ENCODE measurements at places on chromosomes 4 and X.
A peak's percentile ranks its signal among the peaks of the same experiment; 100 is the strongest.

- no peak overlapping the region for H3K4me3 ChIP-seq
- H3K36me3 ChIP-seq: no peaks in the 10 kb centered on the region
- H3K27me3 ChIP-seq: peaks cover 8% of the 10 kb centered on the region
- DNase-seq: no peak
- H3K4me1 ChIP-seq: no peaks in the 10 kb centered on the region
Measured at GRCh38 chr4:99710681-99711345, 53.2 kb upstream of the C4orf54 start.

DNA sequence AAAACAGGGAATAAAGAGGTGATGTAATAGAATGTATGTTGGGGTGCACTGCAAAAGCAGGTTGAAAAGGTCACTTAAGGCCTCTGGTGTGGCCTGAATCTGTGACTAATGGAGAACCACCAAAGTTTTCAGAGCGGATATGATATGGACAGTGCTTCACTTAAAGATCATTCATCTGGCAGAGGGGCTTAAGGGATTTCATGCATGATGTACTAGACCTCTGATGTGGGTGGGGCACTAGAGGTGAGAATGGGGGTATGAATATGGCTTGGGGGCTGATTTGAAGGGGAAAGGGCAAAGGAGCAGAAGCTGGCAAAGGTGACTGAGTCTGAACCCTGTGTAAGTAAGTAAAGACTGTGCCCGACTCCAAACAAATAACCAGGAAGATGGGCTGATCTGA lies 62.4 kb upstream of the MCF2 start:
- no peak overlapping the region for H3K4me3 ChIP-seq
- no peaks in the 10 kb centered on the region for H3K27me3 ChIP-seq
- no peak overlapping the region for H3K27ac ChIP-seq
- peaks cover 48% of the 10 kb centered on the region for H3K36me3 ChIP-seq
- H3K4me1 ChIP-seq: peaks cover 4% of the 10 kb centered on the region

DNA sequence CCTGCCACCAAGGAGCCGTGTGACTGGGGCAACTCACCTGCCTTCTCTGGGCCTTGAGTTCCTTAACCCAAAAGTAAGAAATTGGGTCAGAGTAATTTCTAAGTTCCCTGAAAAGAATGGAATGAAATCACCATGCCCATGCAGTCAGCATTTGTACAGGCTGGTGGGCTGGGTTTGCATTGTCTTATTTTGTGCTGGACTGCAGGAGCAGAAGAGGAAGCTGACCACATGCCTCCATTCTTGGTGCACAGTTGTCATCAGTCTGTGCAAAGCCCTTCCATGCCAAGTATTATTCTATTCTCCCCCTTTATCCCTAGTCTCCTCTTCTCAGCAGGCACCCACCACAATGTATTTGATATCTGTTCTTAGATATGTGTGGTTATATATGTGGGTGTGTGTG lies 56.3 kb downstream of the FHDC1 start:
- H3K4me1 ChIP-seq: no peaks in the 10 kb centered on the region
- H3K4me3 ChIP-seq: no peak overlapping the region
- no peak for DNase-seq
- no peaks in the 10 kb centered on the region for H3K36me3 ChIP-seq
- H3K27me3 ChIP-seq: peaks cover 2% of the 10 kb centered on the region
- H3K27ac ChIP-seq: no peak overlapping the region

GRCh38 chr4:36316607-36317006 lies 35.2 kb downstream of the DTHD1 start:
- H3K4me3 ChIP-seq: no peak overlapping the region
- peaks cover 9% of the 10 kb centered on the region for H3K36me3 ChIP-seq
- H3K27ac ChIP-seq: no peak overlapping the region

DNA sequence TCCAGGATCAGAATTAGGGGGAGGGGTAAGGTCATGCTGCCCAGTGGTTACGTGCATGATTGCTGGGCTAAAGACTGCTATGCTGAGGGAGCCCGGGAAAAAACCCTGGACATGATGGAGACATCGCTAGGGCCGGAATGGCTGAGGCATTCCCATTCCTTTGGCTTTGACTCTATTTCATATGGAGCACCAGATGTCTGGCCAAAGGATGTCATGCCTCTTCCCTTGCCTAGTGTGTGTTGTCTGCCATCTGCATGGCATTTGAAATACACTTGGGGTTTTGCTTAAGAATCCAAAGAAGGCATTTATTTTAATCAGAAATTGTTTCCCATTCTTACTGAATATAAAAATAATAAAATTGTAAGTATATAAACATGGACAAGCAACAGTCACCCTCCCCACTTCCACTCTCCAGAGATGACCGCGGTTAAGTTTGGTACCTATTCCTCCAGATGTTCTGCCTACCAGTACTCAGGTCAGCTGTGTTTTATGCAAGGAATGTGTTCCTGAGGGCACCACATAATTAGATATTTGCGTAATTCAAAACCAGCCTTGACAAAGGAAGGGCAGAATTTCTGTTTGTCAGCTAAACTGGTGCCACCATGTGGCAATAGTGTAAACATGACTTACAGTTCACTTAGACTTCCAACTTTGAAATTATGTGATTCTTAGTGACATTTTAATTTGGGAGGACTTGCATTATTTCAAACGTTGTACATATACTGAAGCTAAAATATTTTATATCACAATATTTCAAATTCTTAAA lies 105.9 kb downstream of the CT47B1 start:
- no peak overlapping the region for H3K4me3 ChIP-seq
- H3K36me3 ChIP-seq: no peaks in the 10 kb centered on the region
- no peak overlapping the region for H3K27ac ChIP-seq
- no peaks in the 10 kb centered on the region for H3K4me1 ChIP-seq

- H3K27ac ChIP-seq: no peak overlapping the region
- no peak for DNase-seq
- H3K27me3 ChIP-seq: no peaks in the 10 kb centered on the region
- peaks cover 2% of the 10 kb centered on the region for H3K36me3 ChIP-seq
Measured at GRCh38 chr4:83177182-83177581, 62.7 kb upstream of the PLAC8 start.

DNA sequence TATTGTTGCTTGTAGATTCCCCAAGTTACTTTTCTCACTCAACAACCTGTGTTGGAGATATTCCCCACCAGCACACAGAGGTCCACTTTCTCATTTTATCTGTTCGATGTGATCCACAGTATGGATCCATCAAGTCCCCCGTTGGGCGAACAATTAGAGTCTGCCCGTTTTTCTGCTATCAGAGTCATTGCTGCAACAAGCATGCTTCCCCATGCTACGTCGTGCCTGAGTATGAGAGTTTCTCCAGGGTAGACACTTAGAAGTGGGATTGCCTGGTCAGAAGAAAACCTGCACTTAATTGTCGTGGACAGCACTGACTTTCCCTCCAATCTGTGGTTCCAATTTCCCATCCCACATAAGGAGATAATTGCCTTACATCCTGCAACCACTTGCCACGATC lies 62.7 kb upstream of the SHOX start:
- H3K4me1 ChIP-seq: no peaks in the 10 kb centered on the region
- no peak overlapping the region for H3K27ac ChIP-seq
- no peak overlapping the region for H3K4me3 ChIP-seq
- no peaks in the 10 kb centered on the region for H3K27me3 ChIP-seq

DNA sequence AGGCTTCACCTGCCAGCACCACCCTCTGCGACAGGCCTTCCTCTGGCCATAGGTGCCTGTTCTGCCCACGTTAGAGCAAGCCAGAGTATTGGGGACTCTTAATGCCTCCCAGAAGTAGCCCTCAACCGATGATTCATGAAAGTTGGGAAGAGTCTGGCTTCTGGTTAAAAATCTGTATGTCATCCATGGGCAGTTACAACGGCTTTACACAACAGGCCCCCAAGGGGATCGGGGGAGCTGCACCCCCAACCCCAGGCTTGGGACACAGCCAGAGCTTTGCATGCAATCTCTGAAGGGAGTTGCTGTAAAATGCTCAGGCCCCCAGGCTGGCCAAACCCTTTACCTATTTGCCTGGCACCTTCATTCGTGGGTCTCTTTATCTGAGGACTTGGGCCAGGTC lies 5.4 kb upstream of the CYTL1 start:
- H3K4me1 ChIP-seq: no peaks in the 10 kb centered on the region
- no peaks in the 10 kb centered on the region for H3K27me3 ChIP-seq
- DNase-seq: no peak
- H3K36me3 ChIP-seq: no peaks in the 10 kb centered on the region
- no peak overlapping the region for H3K27ac ChIP-seq

- no peak overlapping the region for H3K27ac ChIP-seq
- H3K36me3 ChIP-seq: no peaks in the 10 kb centered on the region
- H3K27me3 ChIP-seq: no peaks in the 10 kb centered on the region
- no peaks in the 10 kb centered on the region for H3K4me1 ChIP-seq
- H3K4me3 ChIP-seq: no peak overlapping the region
- no peak for DNase-seq
Measured at GRCh38 chr4:46856333-46856732, 52.7 kb downstream of the COX7B2 start.

- H3K4me1 ChIP-seq: peaks cover 29% of the 10 kb centered on the region
- no peak overlapping the region for H3K27ac ChIP-seq
- no peak overlapping the region for H3K4me3 ChIP-seq
- no peaks in the 10 kb centered on the region for H3K36me3 ChIP-seq
- no peak for DNase-seq
Measured at GRCh38 chr4:153789741-153790499, 1.0 kb upstream of the SFRP2 start.

DNA sequence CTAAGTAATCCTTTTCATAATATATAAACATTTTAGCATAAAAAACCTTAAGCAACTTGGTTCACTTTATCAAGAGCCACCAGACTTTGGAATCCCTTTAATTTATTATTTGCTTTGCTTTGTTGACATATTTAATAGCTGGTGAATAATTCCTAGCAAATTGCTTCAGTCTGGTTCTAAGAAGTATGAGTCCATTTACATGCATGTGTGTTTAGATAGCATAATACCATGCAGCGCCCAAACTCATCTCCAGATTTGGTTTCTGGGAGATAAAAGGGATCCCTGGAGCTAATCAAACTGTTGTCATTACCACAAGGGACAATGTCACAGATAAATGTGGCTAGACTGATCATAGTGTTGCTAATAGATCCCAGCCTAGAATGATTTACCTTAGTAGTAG lies 111.8 kb downstream of the TMEM144 start:
- no peaks in the 10 kb centered on the region for H3K27me3 ChIP-seq
- no peak for DNase-seq
- H3K36me3 ChIP-seq: no peaks in the 10 kb centered on the region
- no peak overlapping the region for H3K27ac ChIP-seq
- H3K4me3 ChIP-seq: no peak overlapping the region
- H3K4me1 ChIP-seq: no peaks in the 10 kb centered on the region

GRCh38 chr4:8599657-8600056 lies 7.1 kb downstream of the CPZ start:
- H3K4me1 ChIP-seq: peaks cover 7% of the 10 kb centered on the region
- no peak overlapping the region for H3K27ac ChIP-seq
- H3K27me3 ChIP-seq: no peaks in the 10 kb centered on the region
- DNase-seq: no peak
- no peaks in the 10 kb centered on the region for H3K36me3 ChIP-seq
- H3K4me3 ChIP-seq: no peak overlapping the region

GRCh38 chr4:85498068-85498733 lies 23.3 kb downstream of the ARHGAP24 start:
- no peaks in the 10 kb centered on the region for H3K27me3 ChIP-seq
- H3K36me3 ChIP-seq: no peaks in the 10 kb centered on the region
- DNase-seq: no peak
- H3K27ac ChIP-seq: no peak overlapping the region

GRCh38 chrX:104670051-104670450 lies 104.1 kb downstream of the IL1RAPL2 start:
- H3K4me3 ChIP-seq: no peak overlapping the region
- no peak overlapping the region for H3K27ac ChIP-seq
- DNase-seq: no peak
- no peaks in the 10 kb centered on the region for H3K4me1 ChIP-seq
- H3K27me3 ChIP-seq: no peaks in the 10 kb centered on the region
- no peaks in the 10 kb centered on the region for H3K36me3 ChIP-seq

DNA sequence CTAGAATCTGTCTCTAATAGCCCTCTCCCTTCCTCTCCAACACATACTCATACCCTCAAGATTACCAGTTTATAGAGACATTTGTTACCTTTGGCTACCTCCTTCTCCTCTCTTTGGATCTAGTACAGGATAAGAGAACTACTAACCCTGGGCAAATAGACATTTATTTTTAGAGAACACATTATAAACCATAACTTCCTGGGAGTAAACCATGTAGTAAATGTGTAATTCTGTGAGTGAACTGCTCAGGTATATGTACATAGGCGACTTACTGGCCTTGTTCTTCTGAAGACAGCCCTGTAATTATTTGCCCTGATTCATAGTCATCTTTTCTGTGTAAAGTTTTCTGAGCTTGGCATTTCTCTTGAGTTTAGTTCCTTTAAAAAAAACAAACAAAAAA lies 94.2 kb downstream of the KDM6A start:
- no peaks in the 10 kb centered on the region for H3K27me3 ChIP-seq
- H3K4me3 ChIP-seq: no peak overlapping the region
- peak overlapping the region; percentile 32 for H3K27ac ChIP-seq
- H3K36me3 ChIP-seq: peaks cover 42% of the 10 kb centered on the region
- peaks cover 14% of the 10 kb centered on the region for H3K4me1 ChIP-seq
- no peak for DNase-seq

DNA sequence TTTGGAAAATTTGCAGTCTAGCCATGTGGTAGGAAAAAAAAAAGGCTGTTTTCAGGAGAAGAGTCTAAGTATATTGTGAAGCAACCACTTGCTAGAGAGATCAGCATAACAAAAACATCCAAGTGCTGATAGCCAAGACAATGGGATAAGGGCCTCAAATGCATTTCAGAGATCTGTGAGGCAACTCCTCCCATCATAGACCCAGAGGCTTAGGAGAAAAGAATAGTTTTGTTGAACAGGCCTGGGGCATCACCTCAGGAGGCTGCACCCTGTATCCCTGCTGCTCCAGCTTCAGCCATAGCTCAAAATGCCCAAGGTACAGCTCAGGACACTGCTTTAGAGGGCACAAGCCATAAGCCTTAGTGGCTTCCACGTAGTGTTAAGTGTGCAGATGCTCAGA lies 13.6 kb upstream of the GPR174 start:
- H3K27ac ChIP-seq: no peak overlapping the region
- H3K36me3 ChIP-seq: peaks cover 12% of the 10 kb centered on the region
- no peak for DNase-seq
- no peak overlapping the region for H3K4me3 ChIP-seq

DNA sequence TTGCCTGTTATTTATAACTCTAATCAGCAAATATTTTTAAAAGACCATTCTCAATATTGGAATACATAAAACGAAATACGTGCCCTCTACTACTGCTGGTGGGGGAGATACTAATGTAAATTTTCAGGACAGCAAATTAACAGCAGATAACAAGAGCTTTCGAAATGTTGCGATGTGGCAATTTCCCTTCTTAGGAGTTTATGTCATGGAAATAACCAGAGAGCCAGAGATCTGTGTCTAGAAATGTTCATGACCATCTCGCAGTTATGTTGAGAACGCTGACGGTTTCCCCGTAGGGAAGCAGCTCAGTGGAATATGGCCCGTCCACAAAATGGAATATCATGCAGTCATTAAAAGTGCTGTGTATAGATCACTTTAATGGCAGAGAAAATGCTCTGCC lies 238.4 kb upstream of the PSAPL1 start:
- no peak for DNase-seq
- no peaks in the 10 kb centered on the region for H3K4me1 ChIP-seq
- H3K36me3 ChIP-seq: no peaks in the 10 kb centered on the region
- H3K27ac ChIP-seq: no peak overlapping the region

- H3K27me3 ChIP-seq: peaks cover 16% of the 10 kb centered on the region
- no peaks in the 10 kb centered on the region for H3K36me3 ChIP-seq
- no peaks in the 10 kb centered on the region for H3K4me1 ChIP-seq
Measured at GRCh38 chr4:153000076-153000420, 63.9 kb downstream of the FHDC1 start.

- no peak for DNase-seq
- H3K27ac ChIP-seq: peak overlapping the region; percentile 43
- no peaks in the 10 kb centered on the region for H3K27me3 ChIP-seq
- H3K4me3 ChIP-seq: peak overlapping the region; percentile 32
- H3K4me1 ChIP-seq: peaks cover 31% of the 10 kb centered on the region
- no peaks in the 10 kb centered on the region for H3K36me3 ChIP-seq
Measured at GRCh38 chr4:15233264-15233597, 194.6 kb upstream of the C1QTNF7 start.

Measured in activated CD8-positive, alpha-beta T cell treated with anti-CD3 and anti-CD28 coated beads, Interleukin-2, amount 10 ng/mL, durations not matched to agents 7 days and 5 days (primary cell).